Fibroblast of skin of abdomen (primary cell): ENCODE measurements at places on chromosomes 11 and 22.
A peak's percentile ranks its signal among the peaks of the same experiment; 100 is the strongest.

DNA sequence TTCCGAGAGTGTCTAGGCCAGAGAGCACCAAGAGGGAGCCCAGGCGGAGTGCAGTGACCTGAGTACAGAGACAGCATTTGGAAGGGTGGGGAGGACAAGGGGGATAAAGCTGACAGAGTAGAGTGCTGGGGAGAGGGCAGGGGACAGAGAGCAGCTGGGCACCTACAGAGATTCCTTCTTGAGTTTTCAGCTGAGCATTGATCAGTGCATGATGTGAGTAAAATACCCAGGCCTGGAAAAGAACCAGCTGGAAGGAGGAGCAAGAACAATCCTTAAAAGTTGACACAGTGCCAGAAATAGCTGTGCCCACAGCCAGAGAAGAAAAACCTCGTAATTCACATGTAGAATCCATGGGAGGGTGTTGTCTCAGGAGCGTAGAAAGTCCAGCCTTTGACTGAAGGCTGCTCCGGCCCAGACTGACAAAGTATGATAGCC lies 33.9 kb upstream of the PANX2 start:
- no peak for DNase-seq

- no peak for DNase-seq
Observed at GRCh38 chr22:37792494-37792893, 15.2 kb upstream of the GCAT start.

- no peak for DNase-seq
Observed at GRCh38 chr22:39349967-39350726, at the start of gene SYNGR1. Gene SYNGR1 (plus strand): TSS chr22:39349991. CDS start chr22:39350011, 20 bp downstream.

- DNase-seq, result no peak
Observed at GRCh38 chr11:117911694-117912093, 17.5 kb downstream of the TMPRSS13 start.

DNA sequence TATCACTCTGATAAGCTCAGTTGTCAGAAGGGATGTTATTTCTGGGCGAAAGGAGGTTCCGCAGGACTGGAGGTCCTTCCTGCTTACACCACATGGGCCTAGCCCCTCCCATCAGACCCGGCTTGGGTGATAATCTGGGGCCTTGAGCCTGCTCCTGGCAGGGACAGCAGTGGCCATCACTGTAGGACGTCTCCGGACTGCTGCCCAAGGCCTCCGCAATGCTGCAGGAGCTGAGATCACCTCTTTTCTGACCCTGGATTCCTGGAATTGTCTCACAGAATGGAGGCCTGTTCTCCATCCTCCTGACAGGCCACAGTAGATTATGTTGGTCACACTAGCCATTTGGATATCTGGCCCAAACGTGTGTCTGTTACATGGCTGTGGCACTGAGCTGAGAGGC lies 9.2 kb upstream of the BIK start:
- no peak for DNase-seq

DNA sequence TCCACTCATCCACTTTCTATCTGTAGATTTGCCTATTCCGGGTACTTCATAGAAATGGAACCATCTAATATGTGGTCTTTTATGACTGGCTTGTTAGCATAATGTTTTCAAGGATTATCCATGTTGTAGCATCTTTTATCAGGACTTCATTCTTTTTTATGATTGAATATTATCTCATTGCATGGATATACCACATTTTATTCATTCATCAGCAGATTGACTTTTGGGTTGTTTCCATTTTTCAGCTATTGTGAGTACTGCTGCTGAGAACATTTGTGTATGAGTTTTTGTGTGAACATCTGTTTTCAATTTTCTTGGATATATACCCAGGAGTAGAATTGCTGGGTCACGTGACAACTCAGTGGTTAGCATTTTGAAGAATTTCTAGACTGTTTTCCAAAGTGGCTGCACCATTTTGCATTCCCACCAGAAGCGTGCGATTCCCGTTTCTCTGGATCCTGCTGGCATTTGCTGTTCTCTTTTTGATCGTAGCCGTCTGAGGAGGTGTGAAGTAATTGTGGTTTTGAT lies 8.9 kb downstream of the DERL3 start:
- DNase-seq, result peak; percentile 94

DNA sequence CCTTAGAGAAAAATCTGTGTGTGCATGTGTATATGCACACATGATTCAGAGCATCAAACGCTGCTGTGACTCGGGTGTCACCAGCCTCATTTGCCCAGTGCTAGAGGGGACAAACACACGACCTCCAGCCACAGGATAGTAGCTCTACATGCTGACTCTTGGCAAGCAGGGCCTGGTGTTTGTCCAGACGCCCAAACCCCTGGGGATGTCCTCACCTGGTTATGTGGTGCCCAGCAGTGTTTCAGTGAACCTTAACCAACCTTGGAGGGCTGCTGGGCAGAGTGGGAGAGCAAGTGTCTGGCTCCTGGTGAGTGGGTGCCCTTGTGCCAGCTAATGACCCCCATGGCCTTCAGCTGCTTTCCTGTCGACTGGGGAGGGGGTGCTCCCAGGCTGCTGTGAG lies 26.7 kb downstream of the IGLL1 start:
- no peak for DNase-seq

DNA sequence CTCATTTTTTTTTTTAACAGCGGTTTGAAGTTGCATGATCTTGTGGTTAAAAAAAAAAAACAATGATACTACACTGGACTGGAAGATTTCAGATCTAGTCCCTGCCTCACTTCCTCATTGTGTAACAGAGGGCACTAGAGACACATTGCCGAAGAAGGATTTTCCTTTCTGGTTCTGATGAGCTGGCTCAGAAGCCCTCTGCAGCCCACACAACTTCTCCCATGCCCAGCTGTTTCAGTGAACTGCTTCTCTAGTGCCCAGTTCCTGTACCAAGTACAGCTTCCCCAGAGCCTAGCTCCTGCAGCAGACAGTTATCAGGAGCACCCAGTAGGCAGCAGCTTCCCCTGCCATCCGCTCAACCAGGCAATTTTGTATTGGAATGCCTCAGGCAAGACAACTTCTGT lies 29.5 kb upstream of the ANO5 start:
- DNase-seq, result no peak

DNA sequence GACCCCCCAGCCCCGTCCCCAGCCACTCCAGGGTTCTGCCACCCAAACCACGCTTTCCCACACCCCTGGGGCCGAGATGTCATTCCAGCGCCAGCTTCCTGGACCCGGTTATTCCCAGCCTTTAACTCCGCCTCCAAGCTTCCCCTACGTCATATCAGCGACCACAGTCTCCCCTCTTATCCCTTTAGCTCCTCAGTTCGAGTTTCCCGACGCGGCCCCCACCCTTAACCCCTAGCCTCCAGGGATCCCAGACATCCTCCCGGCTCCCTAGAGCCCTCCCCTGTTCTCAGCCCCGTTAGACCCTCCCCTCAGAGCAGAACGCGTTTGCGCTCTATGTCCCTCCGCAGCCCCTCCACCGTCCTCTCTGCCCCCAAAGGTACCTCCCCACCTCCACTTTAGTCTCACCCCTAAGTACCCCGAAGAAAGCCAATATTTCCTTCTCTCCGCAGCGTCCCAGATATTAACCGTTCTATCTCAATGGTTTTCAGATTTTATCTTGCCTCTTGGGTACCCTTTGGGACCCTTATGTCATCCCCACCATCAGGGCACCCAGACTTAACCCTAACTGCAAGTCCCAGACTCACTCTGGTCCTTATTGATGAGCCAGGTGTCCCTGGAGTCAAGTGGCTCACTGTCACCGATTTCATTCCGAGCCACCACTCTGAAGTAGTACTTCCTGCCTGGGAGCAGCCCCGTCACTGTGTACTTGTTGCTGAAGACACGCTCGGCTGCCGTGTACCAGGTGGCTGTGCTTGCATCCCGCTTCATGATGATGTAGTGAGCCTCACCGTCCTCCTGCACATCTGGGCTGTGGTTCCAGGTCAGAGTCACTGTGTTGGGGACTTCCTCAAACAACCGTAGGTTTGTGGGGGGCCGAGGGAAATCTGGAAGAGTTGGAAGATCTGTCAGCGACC lies 8.0 kb downstream of the TMEM86A start:
- DNase-seq, result peak; percentile 56

GRCh38 chr22:45073064-45073463 lies 63.3 kb upstream of the PHF21B start:
- no peak for DNase-seq

- peak; percentile 83 for DNase-seq
Observed at GRCh38 chr11:8828580-8829361, 82.2 kb upstream of the AKIP1 start.

DNA sequence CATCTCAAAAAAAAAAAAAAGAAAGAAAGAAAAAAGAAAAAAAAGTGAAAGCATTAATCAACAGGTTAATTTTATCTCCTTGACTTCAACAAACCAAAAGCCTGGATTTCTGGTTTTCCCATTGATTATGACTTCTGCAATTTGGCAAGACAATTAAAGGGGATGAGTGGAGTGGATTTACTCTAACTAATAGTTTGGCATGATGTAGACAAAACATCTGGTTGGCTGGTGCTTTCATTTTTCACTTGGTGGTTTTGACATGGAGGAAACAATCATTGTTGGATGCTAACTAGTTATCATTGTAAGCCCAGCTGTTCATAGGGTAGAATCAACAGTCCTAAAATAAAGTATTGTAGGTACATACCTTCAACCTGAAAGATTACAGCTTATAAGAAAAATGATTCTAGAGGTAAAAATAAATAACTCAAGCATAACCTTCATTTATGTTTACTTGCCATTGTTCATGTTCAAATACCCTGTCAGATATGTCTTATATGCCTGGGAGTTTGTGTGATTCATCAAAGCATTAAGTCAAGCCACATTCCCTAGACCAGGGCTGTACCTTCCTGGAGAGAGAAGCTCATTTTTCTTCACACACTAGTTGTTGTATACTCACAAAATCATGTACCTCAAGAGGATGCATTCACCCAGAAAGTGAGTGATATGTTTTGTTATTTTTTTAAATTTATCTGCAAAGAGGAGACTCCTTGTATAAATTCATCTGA lies 15.1 kb downstream of the FIBIN start:
- no peak for DNase-seq

GRCh38 chr22:33472462-33473344 lies 414.5 kb upstream of the SYN3 start:
- DNase-seq, result peak; percentile 47

- no peak for DNase-seq
Observed at GRCh38 chr11:2380807-2381350, 3.8 kb downstream of the CD81 start.

GRCh38 chr11:74006743-74007304 lies 2.1 kb downstream of the UCP3 start:
- no peak for DNase-seq

- peak; percentile 56 for DNase-seq
Observed at GRCh38 chr11:120303004-120303637, 22.0 kb upstream of the TLCD5 start.

- peak; percentile 89 for DNase-seq
Observed at GRCh38 chr11:9688716-9689511, 25.0 kb downstream of the SWAP70 start.

DNA sequence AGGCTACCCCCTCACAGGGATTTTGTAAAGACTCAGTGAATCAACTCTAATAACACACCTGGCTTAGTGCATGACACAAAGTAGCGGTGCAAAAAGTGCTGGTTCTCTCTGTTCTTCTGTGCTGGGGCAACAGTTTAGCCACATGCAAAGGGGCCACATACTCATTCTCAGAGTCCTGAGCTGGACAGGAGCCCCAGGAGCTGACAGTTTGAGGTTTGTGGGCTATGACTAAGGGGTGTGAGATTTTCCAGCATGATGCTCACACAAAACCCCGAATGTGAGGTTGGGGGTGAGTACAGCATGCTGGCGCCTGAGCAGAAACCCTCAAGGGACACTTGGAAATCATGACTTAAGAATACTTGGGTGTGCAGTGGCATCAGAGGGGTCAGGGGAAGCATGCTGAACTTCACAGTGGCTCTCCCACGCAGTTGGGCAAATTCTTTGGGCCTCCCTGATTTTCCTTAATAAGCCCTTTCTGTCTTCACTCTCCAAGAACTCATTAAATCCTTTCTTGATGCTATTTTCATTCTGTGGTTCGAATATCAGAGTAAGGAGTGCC lies 31.0 kb downstream of the TMPRSS5 start:
- peak; percentile 96 for DNase-seq

DNA sequence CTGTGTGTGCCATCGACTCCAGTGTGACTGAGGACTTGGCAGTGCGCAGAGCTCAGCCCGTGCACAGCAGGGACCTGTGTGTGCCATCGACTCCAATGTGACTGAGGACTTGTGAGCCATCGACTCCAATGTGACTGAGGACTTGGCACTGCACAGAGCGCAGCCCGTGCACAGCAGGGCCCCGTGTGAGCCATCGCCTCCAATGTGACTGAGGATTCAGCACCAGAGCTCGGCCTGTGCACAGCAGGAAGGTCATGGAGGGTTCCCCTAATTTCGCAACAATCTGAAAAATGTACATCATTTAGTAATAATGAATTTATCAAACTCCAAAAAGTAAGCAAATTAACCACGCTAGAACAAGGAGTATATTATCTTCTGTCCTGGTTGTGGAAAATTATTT lies 348.3 kb upstream of the B3GAT1 start:
- DNase-seq, result no peak

- DNase-seq, result no peak
Observed at GRCh38 chr22:42742940-42743339, 22.3 kb upstream of the A4GALT start.

DNA sequence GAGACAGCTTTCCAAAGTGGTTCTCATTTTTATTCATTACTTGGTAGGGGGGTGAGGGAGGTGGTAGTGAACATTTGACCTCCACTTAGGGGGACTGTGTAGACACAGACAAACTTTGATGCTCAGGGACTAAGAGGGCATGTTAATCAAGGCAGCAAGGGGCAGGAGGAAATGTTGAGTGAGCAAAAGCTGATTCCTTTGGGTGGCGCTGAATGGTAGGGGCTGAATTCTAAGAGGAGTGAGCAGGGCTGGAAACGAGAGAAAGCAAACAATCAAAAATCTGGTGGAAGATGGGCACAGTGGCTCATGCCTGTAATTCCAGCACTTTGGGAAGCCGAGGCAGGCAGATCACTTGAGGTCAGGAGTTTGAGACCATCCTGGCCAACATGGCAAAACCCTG lies 164.8 kb upstream of the BDNF start:
- no peak for DNase-seq

GRCh38 chr11:2400762-2401435 lies 349 bp downstream of the TSSC4 start:
- no peak for DNase-seq

DNA sequence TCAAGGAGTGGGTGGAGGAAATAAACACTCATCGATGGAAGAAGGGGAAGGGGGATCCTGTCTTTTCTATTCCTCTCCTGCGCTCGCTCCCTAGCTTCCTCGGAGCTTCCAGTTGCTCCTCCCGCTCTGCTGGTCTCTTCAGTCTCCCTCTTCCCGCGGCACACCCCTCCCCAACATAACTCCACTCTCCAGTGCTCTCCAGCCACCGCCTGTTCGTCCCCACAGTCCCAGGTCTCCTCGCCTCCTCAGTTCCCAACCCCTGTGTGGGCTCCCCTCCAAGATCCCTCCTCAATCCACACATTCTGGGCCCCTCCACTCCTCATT lies 438 bp downstream of the ZW10 start:
- DNase-seq, result peak; percentile 13

- no peak for DNase-seq
Observed at GRCh38 chr11:34830648-34831047, 85.5 kb downstream of the APIP start.

DNA sequence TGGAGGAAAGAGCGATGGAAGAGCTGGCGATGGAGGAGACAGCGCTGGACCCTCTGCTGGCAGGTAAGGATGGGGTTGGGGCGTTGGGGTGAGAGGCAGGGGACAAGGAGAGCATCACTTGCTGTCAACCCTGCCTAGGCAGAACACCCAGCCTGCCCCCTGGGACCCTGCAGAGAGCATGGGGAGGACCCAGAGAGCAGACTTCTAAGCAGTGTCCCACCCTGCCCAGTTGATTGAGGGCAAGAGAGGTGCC lies 111.6 kb upstream of the ANO1 start:
- no peak for DNase-seq
